ENCODE measurements at places on chromosomes 5 and 9.
A peak's percentile ranks its signal among the peaks of the same experiment; 100 is the strongest.

GRCh38 chr9:124263213-124263612 is 5.5 kb downstream of the NEK6 start:
- DNase-seq = no peak

GRCh38 chr5:102902647-102903046 is 147.5 kb downstream of the PAM start:
- no peak for DNase-seq

GRCh38 chr5:69030358-69031062 is 63.3 kb upstream of the SLC30A5 start:
- peak; percentile 25 for DNase-seq

- peak; percentile 80 for DNase-seq
These were observed 529.5 kb downstream of the AGTPBP1 start for GRCh38 chr9:85212209-85212608.

DNA sequence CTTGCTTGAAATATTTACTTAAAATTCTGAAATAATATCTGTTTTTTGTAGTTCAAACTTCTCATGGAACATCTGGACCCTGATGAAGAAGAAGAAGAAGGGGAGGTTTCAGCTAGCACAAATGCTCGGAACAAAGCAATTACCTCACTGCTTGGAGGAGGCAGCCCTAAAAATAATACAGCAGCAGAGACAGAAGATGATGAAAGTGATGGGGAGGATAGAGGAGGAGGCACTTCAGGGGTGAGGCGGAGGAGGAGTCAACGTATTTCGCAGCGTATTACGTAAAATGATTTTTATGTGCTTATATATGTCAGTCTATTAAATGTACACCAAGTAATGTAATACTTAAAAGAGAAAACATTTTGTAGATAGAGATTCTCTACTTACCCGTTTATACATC is 185.4 kb downstream of the CPLANE1 start:
- no peak for DNase-seq

DNA sequence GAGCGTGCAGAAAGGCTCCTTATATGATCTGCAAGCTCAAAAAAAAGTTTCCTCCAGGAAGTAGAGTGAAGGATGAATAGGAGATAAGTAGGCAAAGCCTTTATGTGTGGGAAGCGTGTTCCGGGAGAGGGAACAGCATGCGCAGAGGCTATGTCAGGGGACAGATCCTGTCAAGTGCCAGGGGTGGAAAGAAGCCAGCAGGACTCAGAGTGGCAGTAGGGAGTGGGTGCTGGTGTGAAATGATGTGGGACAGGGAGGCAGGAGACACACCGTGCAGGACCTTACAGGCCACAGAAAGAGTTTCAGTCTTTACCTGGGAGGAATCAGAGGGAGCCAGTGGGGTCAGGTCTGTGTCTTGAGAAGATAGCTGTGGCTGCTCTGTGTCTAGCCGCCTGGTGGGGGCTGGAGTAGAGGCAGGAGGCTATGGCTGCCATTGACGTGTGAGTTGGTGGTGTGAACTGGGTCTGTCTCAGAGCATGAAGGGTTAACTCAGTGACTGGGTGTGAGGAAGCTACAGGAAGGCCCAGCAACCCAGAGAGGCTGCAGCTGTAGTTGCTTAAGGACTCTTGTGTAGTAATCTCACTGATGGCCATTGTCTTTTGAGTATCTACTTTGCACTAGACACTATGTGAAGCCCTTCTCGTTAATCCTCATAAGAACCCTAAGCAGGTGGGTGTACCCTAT is 71.3 kb downstream of the PPARGC1B start:
- no peak for DNase-seq

- DNase-seq = no peak
These were observed 5.9 kb downstream of the FAM163B start for GRCh38 chr9:133603135-133603927.

- DNase-seq = peak; percentile 89
These were observed 339.4 kb downstream of the PRELID2 start for GRCh38 chr5:145495741-145496140.

- no peak for DNase-seq
These were observed 56.2 kb downstream of the GAS1 start for GRCh38 chr9:86891091-86891490.

DNA sequence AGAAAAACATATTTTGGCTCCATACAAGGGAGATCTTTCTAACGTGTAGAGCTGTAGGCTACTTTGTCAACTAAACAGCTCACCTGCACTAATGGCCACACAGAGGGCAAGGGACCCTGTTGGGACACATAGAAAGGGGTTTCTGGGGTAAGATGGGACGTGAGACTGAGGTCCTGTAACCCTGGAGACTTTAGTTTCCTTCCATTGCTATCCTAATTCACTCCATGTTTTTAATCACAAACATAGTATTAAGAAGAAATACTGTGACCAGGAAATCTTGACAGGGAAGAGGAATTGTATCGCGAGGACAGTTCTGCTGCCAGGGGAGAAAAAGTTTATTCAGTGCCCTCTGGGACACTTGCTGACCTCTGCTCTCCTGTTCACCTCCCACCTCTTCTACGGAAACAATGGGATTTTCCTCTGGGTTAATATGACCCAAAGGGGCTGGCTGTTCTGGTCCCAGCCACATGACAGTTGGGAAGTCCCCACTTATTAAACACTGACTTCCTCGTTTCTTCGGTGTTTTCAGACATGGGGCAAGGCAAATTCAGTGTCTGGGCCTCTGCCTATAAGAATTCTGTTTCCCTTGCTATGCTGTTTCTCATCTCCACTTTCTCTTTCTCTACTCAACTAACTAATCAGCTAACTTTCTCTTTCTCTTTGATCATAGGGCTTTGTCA is 106.9 kb upstream of the SEMA6A start:
- DNase-seq = no peak

DNA sequence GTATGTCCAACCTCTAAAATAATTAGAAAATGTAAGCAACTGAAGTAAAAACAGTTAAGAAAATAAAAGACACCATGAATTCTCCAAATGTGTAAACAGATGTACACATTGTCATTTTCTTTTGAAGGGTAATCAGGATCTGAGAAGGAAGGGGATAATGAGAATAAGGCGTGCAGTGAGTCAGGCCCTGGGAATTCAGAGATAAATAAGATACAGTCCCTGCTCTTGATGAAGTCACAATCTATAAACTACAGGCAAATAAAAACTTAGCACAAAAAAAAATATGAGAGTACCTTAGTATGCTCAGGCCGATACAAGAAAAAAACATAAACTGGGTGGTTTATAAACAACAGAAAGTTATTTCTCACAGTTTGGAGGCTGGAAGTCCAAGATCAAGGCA is 315.3 kb downstream of the DNAH5 start:
- DNase-seq = no peak

DNA sequence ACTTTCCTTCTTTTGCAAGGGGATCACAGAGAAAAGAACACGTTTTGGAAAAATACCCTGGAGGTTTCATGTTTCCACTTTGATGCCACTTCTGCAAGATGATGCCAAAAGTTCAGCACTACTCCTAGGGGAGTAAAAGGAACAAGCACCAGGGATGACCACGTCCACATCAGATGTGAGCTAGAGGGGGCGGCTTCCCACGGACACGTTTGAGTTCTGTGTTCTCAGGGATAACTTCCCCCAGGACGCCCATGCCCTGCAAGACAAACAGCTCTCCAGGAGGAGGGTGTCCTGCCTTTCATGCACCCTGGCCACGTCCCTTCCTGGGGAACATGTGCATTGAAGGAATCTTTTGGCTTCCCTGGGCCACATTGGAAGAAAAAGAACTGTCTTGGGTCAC is 66.6 kb upstream of the TRIO start:
- DNase-seq = no peak

DNA sequence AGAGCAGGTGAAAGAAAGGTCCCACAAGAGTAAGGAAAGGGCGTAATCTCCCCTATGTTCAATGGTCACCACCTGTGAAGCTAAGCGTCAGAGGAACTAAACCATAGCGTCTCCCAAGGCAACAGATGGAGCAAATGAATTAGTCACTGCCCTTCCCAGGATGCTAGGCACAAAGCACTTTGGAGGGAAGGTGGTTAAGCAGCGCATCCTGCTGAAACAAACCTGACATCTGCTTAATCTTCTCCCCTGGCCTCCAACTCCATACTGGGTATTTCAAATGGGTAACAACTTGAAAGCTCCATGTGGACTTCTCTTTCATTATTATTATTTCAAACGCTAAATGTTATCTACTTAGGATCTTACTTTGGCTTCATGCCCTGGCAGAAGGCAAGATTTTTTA is 227.3 kb downstream of the MLLT3 start:
- DNase-seq = no peak

- DNase-seq = no peak
These were observed 3.5 kb upstream of the KCNN2 start for GRCh38 chr5:114358329-114358728.

GRCh38 chr9:90322296-90322695 is 320.3 kb downstream of the DIRAS2 start:
- DNase-seq = no peak

GRCh38 chr9:37117956-37118355 is 2.4 kb upstream of the ZCCHC7 start:
- DNase-seq = no peak

- no peak for DNase-seq
These were observed 460.6 kb downstream of the DMRT2 start for GRCh38 chr9:1510712-1511111.

- DNase-seq = no peak
These were observed 484.4 kb downstream of the SPOCK1 start for GRCh38 chr5:137014731-137015130.

DNA sequence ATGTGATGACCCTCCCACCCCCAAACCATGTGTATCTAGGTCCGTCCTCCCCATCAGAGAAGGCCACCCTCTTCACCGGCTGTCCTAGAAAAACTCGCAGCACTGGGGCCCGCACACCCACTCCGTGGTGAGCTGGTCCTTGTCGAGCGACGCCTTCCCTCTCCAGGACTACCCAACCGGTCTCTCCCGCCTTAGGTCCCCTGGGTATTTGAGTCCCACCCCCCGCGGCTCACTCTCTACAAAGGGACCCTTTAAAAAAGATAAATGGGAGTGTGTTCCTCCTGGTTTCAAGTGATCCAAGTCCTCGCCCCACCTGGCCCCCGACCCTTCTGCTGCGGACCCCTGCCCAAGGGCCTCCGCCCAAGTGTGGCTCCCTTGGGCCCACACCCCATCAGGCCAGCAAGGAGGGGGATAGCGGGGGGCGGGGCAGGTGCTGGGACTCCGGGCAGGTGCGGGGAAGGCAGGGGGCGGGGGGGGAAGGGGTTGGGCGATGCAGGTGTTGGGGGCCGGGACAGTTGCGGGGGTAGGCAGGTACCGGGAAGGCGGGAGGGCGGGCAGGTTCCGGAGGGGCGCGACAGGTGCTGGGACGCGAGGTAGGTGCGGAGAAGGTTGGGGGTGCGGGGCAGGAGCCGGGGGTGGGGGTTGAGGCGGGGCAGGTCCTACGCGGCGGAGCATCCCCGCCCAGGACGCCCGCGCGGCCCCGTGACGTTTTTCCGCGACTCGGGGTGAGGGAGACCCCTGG is 970 bp upstream of the ARRDC1 start:
- no peak for DNase-seq

DNA sequence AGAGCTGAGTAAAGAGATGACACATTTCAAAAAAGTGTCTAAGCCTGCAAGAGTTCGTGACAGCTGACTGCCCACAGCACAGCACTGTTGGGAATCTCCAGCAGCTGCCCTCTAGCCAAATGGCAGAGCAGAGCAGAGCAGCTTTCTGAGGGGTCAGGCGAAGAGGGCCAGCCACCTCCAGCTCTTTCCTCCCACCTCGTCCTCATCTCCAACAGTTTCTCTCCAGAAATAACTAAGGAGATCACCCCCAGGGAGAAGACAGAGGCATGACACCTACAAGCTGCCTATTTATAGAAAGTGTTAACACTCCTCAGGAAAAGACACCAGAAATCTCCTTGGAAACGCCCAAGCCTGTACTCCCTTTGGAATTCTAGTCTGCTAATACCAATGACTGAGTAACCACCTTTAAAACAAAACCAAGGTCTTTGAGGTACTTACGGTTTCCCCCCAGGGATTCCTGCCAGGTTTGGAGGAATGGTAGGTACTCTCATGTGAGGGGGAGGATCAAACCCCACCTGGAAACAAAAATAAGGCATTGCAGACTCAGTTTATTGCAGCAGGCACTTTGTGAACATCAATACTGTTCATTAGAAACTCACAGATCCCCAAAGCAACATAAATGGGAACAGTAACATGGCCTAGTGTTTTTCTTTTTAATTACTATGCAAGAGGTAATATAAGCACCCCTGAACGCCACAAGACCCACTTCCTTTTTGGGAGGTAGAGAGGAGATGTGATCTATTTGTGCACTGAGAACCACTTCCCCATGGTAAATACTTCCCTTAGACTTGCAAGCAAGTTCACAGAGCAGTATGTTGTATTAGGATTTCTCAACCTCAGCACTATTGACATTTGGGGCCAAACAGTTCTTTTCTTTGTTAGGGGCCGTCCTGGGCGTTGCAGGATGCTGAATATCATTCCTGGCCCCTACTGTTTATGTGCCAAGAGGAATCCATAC is 79.3 kb downstream of the TLE1 start:
- peak; percentile 66 for DNase-seq

DNA sequence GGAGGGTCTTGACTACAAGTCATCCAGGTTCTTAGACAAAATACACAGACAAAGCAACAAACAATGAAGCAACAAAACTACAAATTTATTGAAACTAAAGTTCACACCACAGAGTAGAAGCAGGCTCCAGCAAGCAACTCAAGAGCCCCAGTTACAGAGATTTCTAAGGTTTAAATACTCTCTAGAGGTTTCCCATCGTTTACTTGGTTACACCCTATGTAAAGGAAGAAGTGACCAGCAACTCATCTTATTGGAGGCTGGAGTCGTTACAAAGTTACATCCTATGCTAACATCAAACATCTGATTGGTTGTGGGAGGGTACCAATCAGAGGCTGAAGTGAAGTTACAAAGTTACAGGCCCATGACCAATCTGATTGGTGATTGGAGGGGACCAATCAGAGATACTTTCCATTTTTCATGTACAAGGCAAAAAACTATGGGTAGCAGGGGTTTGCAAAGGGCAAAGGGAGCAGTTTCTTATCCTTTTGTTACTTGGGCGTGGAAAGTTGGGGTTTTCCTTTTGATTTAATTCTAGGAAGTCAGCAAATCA is 2292.6 kb upstream of the C9orf72 start:
- no peak for DNase-seq

DNA sequence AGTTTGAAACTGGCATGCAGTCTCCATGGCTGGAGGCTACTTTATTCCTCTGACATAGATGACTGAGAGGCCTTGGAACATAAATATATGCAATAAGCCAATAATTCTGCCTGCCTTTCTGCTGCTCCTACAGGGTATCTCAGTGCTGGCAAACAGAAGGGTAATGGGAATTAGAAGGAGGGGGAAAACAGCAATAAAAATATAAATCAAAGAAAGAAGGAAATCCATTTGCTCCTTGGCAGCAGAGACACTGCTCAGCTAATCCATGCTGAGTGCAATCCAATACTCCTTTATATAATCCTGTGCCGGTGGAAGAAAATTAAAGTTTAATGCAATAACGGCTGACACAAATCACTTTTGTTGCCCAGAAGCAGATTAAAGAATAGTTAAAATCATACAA is 478.9 kb downstream of the SPATA31D1 start:
- DNase-seq = no peak

- no peak for DNase-seq
These were observed 4.7 kb downstream of the PLIN2 start for GRCh38 chr9:19122490-19123042.

GRCh38 chr9:101536938-101537337 is 3.3 kb downstream of the RNF20 start:
- DNase-seq = peak; percentile 22

GRCh38 chr9:22976454-22976853 is 529.8 kb downstream of the DMRTA1 start:
- peak; percentile 68 for DNase-seq

Measured in fibroblast of skin of right quadriceps (primary cell).